ENCODE measurements at places on chromosomes 1 and 21. TPM values are rescaled to one million over a fixed set of nuclear protein-coding genes. Genes with fewer than 3 reads are reported as not detected.

ALPL gene
- 0.67 TPM for total RNA-seq

MTFR1L gene
- 197 TPM for total RNA-seq

FABP3 gene
- total RNA-seq: 250 TPM

SLC2A5 gene
- total RNA-seq: 0.04 TPM

Data from cardiac muscle cell (in vitro differentiated cells and primary cell).